Activated naive CD4-positive, alpha-beta T cell treated with anti-CD3 and anti-CD28 coated beads, Interleukin-2, amount 50 U/mL, for 16 hours (primary cell): ENCODE measurements at places on chromosomes 4 and X.

DNA sequence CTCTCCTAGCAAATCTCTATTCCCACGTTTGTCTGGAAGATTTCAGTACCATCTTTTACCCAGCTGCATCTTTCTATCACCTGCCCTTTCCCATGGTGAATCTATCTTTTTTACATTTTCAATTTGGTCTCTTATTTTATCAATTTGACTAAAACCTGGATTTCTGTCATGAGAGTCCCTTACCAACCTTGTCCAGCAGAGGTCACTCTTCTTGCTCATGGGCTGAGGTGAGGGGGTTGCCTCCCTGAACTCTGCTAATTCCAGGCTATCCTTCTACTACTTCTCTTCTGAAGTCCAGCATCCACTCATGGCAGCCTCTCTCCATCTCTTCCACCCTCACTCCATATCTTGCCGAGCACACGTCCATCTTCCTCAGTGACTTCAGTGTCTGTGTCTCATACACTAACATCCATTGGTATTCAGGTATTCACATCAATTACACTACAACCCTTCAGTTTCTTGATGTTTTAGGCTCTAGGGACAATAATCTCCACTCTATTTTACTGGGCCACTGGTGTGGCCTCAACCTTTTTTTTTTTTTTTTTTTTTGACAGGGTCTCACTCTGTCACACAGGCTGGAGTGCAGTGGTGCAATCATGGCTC is 17.8 kb upstream of the ZNF827 start:
- peak; percentile 26 for DNase-seq

DNA sequence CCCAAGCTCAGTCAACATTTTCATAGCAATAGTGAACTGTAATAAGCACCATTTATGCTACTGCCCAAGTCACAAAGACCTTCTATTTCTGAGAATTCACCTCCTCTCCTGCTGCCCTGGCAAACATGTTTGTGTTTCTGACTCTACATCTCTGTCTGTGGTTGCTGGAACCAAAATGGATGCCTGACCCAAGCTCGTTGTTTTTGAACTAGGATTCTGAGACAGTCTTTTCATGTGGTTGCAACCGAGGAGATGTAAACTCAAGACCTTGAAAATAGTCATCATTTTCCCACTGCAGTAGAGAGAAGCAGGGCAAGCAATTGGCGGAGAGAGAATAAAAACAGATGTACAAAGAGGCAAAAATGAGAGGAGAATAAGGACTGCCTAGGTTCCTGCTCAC is 160.2 kb downstream of the RAB28 start:
- DNase-seq: no peak

DNA sequence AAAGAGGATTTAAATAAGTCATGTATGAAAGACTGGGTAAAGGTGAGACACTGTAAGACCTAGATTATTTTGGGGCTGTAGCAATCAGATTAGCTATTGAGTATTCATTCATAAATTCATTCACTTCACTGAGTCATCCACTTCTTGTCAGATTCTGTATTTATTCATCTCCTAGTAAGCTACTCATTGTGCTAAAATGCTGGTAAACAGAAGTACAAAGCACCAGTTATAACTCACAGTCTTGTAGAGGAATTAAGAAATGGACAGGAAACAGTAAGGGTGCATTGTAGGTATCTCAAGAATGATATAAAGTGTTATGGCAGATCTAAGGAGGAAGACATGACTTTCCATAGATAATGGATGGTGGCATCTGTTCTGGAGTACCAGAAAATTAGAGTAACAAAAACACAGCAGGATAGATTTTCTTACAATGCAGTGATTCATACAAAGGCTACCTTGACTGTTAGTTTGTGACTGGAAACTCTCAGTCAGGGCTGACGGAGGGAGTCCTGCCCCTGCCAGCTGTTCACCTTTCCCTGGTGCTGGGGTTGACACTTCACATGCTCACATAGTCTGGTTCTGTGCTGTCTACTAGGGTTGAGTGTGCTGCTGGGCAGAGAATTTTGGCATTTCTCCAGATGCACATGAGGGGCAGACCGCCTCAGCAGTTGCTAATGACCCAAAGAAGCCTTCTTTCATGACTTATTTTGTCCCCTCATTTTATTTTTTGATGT is 26.5 kb upstream of the HAND2 start:
- DNase-seq: no peak

DNA sequence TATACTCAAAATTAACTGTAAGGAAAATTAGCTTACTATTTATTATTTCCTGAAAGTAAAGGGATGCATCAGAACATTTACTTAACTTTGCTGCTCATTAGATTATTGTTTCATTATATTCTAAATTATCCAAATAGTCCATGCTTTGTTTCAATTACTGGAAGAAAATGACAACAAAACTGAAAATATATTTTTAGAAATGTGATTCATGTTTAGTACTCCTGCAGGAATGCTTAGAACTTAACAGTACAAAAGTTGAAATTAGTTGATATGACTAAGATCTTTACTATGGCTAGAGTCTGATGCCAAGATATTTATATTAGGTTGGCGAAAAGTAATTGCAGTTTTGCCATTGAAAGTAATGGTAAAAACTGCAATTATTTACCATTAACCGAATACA is 660.5 kb upstream of the PABPC4L start:
- no peak for DNase-seq

DNA sequence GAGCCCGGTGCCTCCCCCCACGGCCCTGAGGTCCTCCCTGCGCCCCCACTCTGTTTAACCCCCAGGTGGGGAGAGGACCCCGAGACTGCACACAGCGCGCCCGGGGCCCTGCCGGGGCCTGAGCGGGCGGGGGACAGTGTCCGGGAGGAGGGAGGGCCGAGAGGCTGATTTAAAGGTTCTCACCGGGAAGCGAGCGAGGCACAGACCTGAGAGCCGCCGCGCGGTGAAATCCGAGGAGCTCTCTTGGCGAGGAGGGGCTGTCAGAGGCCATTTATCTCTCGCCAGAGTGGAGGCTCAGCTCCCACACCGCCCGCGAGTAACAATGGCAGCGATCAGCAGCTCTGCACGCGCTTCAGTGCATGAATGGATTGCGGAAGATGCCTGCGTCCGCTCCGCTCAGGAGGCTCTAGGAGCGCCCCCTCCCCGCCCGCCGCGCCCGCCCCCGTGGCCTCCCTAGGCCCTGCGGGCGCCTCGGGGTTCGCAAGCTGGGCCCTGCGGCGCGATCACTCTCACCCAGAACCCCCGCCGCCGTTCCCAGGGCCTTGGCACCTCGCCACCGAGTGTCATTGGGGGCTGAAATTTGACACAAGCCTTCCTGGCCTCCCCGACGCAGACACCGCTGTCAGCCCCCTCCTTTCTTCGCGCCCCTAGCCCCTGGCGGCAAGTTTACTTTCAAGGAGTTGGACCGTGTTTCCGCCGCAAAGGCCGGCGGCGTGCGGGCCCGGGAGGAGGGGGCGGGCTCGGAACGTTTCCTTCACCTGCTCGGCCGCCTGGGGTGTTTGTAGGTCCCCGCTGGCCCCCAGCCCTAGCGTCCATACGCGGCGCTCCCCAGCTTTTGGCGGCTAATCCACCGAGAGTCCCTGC is 48.7 kb upstream of the BCOR start:
- peak; percentile 23 for DNase-seq

DNA sequence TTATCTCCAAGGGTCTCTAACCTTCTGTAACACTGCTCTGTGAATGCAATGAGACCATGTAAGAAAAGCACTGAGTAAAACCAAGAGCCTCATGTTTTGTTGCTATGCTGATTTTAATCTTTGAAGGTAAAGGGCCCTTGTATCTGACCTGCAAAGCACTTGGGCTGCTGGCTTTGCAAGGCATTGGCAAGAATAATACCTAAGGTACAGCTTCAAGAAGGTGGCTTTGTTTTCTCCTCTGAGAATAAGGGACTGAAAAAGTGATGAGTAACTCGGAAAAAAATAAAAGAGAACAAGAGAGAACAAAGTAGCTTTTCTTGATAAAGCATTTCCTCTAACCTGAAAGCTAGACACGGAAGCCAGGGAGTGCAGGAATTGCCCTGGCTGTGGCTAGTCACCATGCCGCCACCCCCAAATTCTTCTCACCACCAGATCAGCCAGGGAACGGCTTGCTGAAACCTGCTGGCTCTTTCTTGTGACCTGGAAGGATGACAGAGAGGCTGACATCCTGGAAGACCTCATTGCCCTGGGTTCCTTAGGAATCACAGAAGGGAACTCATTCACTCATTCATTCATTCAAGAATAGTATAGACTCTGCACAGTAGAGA is 41.8 kb upstream of the HS3ST1 start:
- no peak for DNase-seq

GRCh38 chr4:108292229-108292628 is 123.5 kb upstream of the LEF1 start:
- no peak for DNase-seq

- DNase-seq: no peak
Observed at GRCh38 chr4:101355246-101355645, 7.9 kb upstream of the PPP3CA start.

DNA sequence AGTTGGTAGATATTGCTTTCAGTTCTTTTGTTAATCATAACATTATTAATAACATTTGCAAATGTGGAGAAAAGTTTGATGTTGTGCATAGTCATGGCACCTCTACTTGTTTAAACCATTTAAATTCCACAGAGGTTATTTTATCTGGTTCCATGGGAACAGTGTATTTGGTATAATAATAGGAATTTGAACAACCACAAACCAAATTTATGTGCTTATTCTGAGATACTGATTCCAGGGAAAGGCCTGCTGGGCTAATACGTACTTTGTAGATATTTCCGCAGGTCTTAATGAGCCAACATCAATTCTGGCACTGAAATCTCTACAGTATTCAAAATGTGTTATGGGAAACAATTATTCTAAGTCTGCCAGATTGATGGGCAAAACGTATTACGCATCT is 319.0 kb downstream of the DKK2 start:
- no peak for DNase-seq

- no peak for DNase-seq
Observed at GRCh38 chr4:169090484-169091215, 80.6 kb upstream of the CBR4 start.

GRCh38 chr4:109251396-109251795 is 51.1 kb downstream of the COL25A1 start:
- DNase-seq: no peak

GRCh38 chrX:100411802-100412715 is 2.0 kb upstream of the PCDH19 start:
- no peak for DNase-seq

DNA sequence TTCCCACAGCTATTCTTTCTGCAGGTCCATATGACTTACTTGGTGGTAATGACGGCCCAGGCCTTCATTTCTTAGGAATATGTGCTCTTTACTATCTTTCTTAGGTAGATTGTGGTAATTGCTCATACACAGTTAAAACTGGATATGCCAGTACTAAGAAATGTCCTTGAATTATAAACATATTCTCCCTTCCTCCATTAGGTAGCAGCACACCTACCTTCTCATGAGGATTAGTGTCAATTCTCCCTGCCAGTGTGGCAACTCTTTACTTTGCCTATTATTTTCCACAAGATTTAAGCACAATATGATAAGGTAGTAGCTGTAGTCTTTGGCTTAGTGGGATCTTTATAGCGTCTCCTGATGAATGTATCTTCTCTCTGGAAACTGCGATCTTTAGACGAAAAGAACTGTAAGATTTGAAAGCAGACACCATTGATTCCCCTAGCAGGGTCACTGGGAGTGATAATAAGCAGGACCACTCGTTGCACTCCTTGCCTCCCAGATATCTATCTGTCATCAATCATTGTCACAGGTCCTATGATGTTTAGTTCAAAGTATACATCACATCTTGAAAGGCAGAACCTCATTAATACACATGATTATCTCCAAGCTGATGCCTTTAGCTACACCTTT is 1240.7 kb downstream of the C4orf33 start:
- DNase-seq: no peak

GRCh38 chrX:141468940-141469339 is 115.6 kb downstream of the SPANXA1 start:
- DNase-seq: no peak

DNA sequence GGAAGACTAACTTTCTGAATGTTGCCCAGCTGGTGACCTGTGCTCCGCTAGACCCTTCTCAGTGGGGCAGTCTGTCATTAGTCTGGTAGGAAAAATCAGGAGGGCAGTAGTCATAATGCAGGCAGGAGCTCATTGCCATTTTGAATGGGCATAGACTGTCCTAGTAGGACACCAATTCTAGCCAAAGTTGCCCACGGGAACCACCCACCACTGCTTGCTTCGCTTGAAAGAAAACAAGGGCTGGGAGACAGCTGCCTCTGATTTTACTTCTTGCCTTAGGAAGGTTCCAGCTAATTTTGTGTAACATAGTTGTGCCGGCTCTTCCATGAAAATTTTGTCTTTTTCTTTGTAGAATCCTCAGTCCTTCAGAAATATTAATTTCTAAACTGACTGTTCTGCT is 23.3 kb downstream of the HOPX start:
- no peak for DNase-seq

GRCh38 chr4:17667653-17668201 is 53.3 kb downstream of the MED28 start:
- no peak for DNase-seq

DNA sequence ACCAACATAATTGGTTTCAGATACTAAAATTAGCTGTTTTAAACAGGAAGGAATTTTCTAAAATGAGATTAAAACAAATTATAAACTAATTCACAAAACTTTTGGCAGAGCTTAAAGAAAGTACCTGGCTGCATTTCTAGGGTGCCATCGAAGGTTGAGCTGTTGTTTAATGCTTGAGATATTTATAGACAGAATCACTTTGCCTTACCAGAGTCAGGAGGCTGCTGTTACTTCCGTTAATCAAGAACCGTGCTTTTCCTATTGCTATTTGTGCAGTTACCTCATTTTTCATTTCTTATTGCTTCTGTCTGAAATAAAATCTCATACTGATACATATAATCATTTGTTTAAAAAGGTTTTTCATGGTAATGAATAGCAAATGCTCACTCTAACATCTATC is 242.9 kb downstream of the TECRL start:
- no peak for DNase-seq

DNA sequence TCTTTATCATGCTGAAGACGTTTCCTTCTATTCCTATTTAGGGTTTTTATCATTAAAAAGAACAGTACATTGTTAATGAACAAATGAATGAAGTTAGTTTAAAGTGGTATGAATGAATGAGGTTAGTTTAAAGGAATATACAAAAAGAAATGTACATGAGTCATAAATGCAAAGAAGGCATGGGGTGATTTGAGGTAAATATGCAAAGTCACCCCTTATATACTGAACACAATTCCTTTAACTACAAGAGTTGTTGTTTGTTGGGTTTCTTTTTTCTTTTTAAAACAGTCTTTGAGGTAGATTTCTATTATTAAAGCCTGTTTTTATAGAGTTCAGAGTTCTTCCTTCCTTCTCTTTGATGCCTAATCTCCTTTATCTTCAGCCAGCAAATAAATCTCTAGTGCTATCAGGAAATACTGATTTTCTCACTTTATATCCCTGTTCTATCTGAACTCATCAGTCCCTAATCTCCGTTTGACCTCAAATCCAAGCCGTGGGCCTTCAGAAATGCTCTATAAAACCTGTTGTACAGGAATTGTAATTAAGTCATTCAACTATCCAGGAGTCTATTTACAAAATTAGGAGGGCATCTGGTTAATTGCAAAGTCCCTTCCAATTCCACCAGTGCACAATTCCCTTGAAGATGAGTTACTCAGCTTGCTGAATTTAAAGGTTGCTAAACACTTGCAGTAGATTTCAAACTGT is 31.6 kb upstream of the ABCG2 start:
- no peak for DNase-seq
